ENCODE measurements at places on chromosomes 5 and 9. TPM values are rescaled to one million over a fixed set of nuclear protein-coding genes. Genes with fewer than 3 reads are reported as not detected.

The DMGDH gene
- 1.9 TPM for polyA plus RNA-seq

The JMY gene
- polyA plus RNA-seq: 9.5 TPM

The PCDHA9 gene
- not detected for polyA plus RNA-seq

The ZNF462 gene
- 8.6 TPM for polyA plus RNA-seq

The ZFP2 gene
- polyA plus RNA-seq: 2.8 TPM

The GRIN3A gene
- polyA plus RNA-seq: 1.2 TPM

Measured in forelimb muscle (tissue), 1 donor.